ENCODE measurements at places on chromosomes 1 and 21.

GRCh38 chr1:211742272-211742671 lies 66.9 kb upstream of the NEK2 start:
- DNase-seq = no peak

DNA sequence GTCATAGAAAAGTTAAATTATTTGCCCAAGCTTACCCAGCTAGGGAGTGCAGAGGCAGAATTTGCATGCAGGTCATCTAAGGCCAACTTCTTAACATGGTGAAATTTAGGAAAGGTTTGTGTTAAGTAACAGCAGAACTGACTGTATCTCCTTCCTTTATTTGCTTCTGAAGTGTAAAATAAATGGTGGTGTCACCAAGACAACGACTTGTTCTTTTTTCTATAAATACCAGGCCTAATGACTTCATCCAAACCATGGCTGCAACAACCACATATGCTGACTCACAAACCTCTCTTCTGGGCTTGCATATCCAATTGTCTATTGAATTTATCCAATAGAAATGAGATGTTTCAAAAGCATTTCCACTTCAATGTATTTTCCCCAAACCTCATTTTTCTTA lies 19.1 kb downstream of the COL24A1 start:
- DNase-seq = no peak

GRCh38 chr1:163120372-163120771 lies 51.2 kb downstream of the RGS4 start:
- no peak for DNase-seq

- DNase-seq = no peak
These were observed 43.1 kb downstream of the WARS2 start for GRCh38 chr1:119097380-119097779.

GRCh38 chr1:36306210-36306901 lies at the start of gene SH3D21:
Gene SH3D21 (plus strand): TSS chr1:36306368. CDS start chr1:36306421, 53 bp downstream.
- no peak for DNase-seq

- no peak for DNase-seq
These were observed 51.4 kb downstream of the YARS1 start for GRCh38 chr1:32765570-32766327.

GRCh38 chr1:103525114-103525606 lies 339 bp upstream of the RNPC3 start:
- DNase-seq = no peak

Measured in LNCaP clone FGC (cell line).